Erythroblast (primary cell): ENCODE measurements at places on chromosomes 3 and 15.
A peak's percentile ranks its signal among the peaks of the same experiment; 100 is the strongest.

- no peak for DNase-seq
These were observed 148.8 kb downstream of the SCAPER start for GRCh38 chr15:76756381-76756780.

DNA sequence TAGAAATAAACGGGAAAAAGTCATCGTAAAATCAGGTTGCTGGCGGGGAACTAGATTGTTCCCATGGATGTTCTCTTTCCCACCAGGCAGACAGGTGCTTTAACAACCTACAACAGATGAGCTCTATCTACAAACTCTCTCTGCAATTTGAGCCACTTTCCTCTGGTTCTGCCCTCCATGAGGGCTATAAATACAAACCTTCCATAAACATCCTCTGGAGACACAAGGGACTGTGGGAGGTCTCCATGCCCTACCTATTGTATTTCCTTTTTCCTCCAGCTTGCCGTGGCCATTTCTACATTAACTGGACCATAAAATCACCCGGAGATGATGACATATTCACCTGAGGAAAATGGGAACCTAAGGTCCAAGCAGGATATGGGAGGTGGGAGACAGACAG lies 151.1 kb downstream of the GABRB3 start:
- DNase-seq: no peak

DNA sequence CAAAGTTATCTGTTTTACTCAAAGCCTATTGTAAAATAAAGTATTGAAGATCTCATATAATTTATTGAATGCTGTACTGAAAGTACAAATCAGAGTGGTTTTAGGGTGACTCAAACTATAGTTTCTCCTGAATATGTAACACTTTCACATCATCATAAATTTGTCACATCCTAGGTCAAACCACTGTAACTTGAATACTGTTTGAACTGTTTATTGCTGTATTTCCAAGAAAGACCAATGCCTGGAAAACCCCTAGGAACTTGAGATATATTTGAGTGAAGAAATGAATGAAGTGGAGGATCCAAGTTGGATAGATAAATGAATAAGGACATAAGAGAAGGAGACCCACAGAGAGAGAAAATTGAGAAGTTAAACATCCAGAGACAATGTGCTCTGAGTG lies 348.2 kb downstream of the GRM7 start:
- DNase-seq: no peak

DNA sequence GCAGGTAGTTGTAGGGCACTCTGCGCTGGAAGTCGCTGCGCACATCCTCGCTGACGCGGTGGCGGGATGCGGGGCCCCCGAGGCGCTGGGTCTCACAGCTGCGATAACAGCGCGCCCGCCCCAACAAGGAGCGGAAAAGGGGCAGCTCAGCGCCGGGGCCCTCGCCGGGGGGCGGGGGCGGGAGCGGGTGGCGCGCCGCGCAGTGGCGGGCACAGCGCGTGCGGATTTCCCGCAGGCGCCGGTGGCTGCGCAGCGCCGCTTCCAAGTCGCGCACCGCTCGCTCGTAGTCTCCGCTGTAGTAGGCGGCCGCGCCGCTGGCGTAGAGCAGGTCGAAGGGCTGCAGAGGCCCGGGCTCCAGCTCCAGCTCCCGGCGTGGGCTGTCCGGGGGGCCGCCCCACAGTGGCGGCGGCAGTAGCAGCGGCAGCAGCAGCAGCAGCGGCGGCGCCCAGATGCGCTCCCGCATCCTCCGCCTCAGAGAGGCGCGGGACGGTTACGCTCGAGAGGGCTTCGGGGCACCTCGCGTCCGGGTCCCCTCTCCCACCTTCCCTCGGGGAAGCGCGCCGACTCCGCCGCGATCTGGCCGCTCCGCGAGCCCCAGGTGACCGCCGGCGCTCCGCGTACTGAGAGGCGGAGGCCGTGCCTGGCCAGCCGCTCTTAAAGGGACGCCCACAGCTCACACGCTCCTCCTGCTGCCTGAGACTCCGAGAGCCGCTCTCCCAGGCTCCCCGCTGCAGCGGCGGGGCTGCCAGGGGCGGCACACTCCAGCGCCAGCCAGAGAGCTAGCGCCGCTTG lies at the start of gene P3H2:
P3H2 (minus strand) TSS at position 629 of the 792 bp plus-strand sequence; CDS start at position 463, 166 bp downstream.
- DNase-seq: peak; percentile 65

GRCh38 chr3:60555686-60556354 lies 695.4 kb downstream of the FHIT start:
- no peak for DNase-seq

- no peak for DNase-seq
These were observed 1.9 kb upstream of the WNT7A start for GRCh38 chr3:13881536-13882410.

- no peak for DNase-seq
These were observed 202.7 kb downstream of the TNIK start for GRCh38 chr3:171257251-171258203.

GRCh38 chr3:9946112-9947024 lies 5.8 kb downstream of the PRRT3 start:
- peak; percentile 93 for DNase-seq

- DNase-seq: no peak
These were observed 164.5 kb upstream of the TPM1 start for GRCh38 chr15:62878070-62878469.

- DNase-seq: no peak
These were observed 3.8 kb upstream of the SLMAP start for GRCh38 chr3:57752307-57752706.

GRCh38 chr3:161108840-161109239 lies 3.7 kb upstream of the B3GALNT1 start:
- DNase-seq: no peak

GRCh38 chr15:77099741-77100463 lies 29.0 kb upstream of the TSPAN3 start:
- DNase-seq: no peak

- DNase-seq: no peak
These were observed 7.4 kb downstream of the IL5RA start for GRCh38 chr3:3102751-3103150.

- no peak for DNase-seq
These were observed 66.7 kb downstream of the MYLK start for GRCh38 chr3:123817413-123817812.

DNA sequence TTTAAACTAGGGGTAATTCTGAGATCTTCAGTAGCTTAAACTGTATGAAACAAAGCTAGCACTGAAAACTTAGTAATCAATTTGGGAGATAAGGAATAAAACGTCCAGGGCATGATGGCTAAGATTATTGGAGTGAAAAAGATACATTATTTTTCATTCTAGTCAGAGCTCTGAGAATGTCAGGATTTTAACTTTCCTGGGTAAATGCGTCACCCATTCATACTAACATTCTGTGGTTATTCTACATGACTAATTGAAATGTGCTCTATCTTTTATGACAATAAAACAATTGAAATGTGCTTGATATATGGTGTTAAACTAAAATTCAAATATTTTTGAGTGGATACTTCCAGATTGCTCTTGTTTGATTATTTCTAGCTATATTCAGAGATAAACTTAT lies 626.0 kb downstream of the EDEM1 start:
- DNase-seq: no peak
